ENCODE measurements at places on chromosomes 1 and 21.

GRCh38 chr1:99481391-99481996 lies 164.4 kb upstream of the PALMD start:
- DNase-seq = peak; percentile 74

GRCh38 chr1:156910309-156910782 lies 10.1 kb upstream of the LRRC71 start:
- DNase-seq = peak; percentile 13

- no peak for DNase-seq
These were observed 152.7 kb downstream of the S1PR1 start for GRCh38 chr1:101389547-101389929.

GRCh38 chr1:111631502-111631901 lies 11.9 kb downstream of the RAP1A start:
- no peak for DNase-seq

DNA sequence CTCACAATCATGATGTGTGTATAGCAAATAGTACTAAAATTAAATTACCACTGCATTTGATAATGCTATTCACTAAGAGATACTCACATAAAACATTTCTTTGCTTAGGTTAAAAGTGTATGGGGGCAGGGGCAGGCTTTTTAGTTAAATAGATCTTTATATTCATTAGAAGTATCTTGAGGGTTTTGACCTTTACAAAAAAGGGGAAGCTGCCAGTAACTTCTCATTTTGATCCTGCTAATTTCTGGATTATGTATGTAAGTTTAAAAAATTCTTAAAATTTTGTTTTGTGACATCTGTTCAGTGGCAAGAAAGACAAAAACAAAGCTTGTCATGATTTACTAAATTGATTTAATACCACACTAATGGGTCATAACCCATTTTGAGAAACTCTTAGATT lies 45.8 kb upstream of the S1PR1 start:
- DNase-seq = no peak

GRCh38 chr1:10900251-10900651 lies 103.8 kb upstream of the CASZ1 start:
- no peak for DNase-seq

- DNase-seq = no peak
These were observed 1.0 kb upstream of the FAM89A start for GRCh38 chr1:231040800-231041718.

GRCh38 chr1:177142010-177142409 lies 22.5 kb downstream of the ASTN1 start:
- no peak for DNase-seq

GRCh38 chr1:42214447-42214871 lies 49.9 kb upstream of the GUCA2A start:
- peak; percentile 66 for DNase-seq

- DNase-seq = no peak
These were observed 4.4 kb upstream of the TNFRSF25 start for GRCh38 chr1:6470132-6471085.

- peak; percentile 62 for DNase-seq
These were observed 138.9 kb downstream of the ACTL8 start for GRCh38 chr1:17893891-17894631.

DNA sequence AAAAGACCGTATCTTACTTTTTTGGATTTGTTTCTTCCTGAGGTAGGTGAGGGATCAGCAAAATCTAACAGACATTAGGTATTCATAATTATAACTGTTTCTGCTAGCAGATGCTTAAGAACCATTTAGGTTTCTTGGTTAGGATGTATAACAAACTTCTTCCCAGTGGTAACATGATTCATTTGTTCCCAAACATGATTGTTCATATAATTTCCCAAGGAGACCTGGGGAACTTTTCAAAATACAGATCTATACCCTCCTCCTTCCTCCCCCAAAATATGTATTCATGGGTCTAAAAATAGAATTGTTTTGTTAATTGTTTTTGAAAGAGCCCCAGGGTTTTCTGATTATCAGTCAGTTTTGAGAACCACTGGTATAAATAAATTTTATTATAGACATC lies 228.2 kb downstream of the COP1 start:
- DNase-seq = no peak

GRCh38 chr1:213985209-213986019 lies 2.4 kb upstream of the PROX1 start:
- DNase-seq = no peak

DNA sequence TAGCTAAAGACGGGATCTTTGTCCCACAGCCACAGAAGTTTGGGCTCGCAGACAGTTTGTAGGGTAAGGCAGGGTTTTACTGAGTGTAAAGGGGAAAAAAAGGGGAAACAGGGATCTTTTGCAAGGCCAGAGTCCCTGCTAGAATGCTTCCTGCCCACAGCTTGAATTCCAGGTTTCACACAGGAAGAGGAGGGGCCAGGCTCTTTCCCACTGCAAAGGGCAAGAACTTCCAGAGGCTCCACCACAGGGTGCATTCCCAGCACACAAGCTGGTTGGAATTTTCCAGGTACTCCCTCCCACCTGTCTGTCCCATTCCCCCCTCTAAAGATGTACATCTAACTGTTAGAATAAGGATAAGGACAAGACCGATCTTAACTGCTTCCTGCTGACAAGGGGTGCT lies 1126.9 kb downstream of the KCNT2 start:
- no peak for DNase-seq

DNA sequence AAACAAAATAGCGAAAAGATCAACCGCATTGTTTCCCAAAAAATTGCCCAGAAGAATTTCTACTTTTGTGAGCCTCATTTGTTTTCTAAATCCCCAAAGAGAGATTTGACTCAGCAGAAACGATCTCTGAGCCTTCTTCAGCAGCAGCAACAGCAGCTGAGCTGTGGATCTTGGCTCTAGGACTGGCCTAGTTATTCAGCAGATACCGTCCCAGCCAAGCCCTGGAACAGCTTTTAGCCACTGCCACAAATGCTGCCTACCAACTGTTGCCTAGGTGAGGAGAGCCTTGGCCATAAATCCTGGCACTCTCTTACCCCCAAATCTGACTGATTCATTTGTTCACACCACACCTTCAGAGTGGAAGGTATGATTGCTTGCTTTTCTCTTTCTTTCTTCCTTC lies 320.1 kb downstream of the TGFB2 start:
- no peak for DNase-seq

GRCh38 chr1:59108481-59109317 lies 188.2 kb upstream of the FGGY start:
- no peak for DNase-seq

DNA sequence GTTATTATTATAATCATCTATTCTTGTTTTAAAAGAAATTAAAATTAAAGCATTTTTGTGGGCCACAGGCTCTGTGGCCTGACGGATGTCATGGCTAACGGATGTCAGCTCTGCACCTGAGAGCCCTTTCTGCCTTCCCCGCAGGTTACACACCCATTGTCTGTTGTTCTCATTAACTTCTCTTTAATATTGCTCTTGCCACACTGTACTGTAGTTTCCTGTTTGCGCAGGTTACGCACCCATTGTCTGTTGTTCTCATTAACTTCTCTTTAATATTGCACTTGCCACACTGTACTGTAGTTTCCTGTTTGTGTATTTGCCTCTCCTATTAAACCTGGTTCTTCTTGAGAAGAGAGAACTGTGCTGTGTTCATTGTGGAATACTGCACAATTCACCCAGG lies 294.4 kb upstream of the PLXNA2 start:
- DNase-seq = no peak

DNA sequence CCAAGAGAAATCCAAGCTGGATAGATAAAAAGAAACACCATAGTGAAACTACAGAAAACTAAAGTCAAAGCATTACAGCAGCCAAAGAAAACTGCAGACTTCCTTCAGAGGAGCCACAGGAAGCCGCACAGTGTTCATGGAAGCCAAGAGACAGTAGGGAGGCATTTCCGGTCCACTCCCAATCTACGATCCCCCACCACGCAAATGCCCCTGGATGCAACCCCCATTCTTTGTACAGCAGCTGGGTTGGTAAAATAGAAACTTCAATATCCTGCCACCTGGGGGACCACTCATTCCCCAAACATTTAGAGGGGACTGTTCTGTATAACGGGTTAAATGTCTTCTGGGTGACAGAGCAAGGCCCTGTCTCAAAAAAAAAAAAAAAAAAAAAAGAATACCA lies 43.9 kb upstream of the TSPEAR start:
- DNase-seq = no peak

DNA sequence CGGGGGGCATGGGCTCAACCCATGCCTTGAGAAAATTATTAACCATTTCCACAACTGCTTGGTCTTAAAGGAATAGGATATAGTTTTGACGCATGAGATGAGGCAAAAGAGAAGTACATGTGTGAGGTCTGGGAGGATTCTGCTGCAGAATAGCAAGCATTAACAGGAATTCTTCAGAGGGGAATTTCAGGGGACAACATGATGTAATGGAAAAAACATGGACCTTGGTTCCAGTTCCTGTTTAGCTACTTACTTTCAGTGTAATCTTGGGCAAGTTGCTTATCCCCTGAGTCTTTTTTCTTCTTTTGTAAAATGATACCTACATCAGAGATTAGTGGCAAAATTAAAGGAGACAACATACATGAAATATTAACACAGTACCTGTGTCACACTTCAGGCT lies 85.6 kb downstream of the PRRX1 start:
- DNase-seq = no peak

DNA sequence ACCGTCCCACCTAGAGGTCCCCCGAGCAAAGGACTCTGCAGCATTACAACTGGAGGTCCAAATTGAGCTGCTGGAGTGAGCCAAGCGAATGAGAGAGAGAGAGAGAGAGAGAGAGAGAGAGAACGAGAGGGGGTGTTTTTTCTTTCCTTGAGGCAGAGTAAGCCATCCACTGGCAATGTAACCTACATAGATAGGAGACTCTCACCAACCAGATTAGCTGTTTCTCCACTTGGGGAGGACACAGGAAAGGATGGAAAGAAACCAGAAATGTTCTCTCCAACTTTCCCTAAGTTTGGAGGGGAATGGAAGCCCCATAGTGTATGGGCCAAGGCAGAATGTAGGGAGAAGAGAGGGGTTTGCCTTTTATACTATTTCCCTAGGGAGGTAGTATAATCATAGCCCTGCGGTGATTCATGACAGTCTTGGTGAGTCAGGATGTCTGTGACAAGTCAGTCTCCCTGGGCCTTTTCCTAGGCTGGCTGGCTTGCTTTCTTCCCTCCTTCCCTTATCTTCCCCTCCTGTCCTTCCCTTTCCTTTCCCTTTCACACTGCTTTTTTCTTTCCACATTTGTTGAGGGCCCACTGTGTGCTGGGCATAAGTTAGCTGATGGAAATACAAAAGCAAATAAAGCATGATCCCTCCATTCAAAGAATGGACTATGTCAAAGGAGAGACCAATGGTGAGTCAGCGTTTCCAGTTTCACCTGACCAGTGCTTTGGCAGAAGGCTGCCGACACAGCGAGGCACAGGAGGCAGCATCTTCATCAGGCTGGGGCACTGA lies 7.1 kb downstream of the FNDC7 start:
- DNase-seq = peak; percentile 71

- peak; percentile 12 for DNase-seq
These were observed 5.0 kb downstream of the JMJD4 start for GRCh38 chr1:227729881-227730629.

GRCh38 chr1:59096501-59096900 lies 200.4 kb upstream of the FGGY start:
- DNase-seq = no peak

GRCh38 chr1:6052543-6053205 lies 7.0 kb downstream of the KCNAB2 start:
- peak; percentile 43 for DNase-seq

DNA sequence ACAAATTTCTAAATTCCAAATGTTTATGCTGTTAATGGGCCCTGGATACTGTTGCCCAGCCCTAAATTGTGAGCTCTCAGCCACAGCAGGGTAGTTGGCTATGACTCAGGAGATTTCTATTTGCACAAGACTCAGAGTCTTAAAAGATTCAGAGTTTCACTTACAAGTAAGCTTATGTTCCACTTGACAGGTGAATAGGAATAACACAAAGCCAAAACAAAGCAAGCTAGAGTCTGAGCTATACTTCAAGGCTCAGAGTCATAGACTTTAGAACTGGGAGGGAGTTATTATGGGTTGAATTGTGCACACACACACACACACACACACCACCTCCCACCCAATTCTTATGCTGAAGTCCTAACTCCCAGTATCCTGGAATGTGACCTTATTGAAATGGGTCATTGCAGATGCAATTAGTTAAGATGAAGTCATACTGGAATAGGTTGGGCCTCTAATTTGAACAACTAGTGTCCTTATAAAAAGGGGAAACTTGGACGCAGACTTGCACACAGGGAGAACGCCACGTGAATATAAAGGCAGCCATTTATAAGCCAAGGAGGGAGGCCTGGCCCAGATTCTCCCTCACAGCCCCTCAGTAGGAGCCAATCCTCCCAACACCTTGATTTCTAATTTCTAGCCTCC lies 30.2 kb downstream of the PRDX6 start:
- peak; percentile 100 for DNase-seq

- no peak for DNase-seq
These were observed 365.8 kb upstream of the DPYD start for GRCh38 chr1:98286656-98287055.

DNA sequence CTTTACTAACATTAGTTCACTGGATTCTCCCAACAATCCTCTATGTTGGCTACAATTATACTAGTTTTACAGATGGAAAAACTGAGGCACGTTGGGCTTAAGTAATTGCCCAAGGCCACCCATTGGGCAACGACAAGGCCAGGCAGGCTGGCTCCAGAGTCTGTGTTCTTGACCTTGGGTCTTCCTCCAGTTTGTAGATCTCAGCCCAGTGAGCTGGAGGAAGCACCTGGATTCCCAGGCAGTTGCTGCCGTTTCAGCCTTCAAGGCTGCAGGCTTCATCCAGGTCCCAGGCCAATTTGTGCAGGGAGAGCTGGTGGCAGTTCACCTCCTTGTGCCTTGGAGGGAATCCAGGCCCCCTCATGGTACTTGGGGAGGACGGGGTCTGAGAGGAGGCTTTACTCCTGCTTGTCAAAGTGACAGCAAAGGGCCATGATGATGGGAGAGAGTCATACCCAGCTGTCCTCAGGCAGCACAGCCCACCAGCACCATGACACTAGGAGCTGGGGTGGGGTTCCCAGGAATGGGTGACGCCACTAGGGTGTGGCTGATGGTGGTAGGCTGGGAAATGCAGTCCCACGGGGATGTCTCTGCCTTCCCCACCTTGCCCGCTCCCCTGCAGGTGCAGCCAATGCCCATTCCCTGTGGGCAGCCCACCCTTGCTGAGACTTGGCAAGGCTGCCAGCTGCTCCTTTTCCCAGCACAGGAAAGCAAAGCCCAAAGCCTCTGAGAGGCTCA lies 27.1 kb downstream of the PKP1 start:
- no peak for DNase-seq

GRCh38 chr1:1669468-1670440 lies 10.9 kb upstream of the CDK11B start:
- DNase-seq = no peak

GRCh38 chr1:224639426-224639975 lies 23.4 kb downstream of the CNIH3 start:
- no peak for DNase-seq

GRCh38 chr1:54850737-54851136 lies 36.3 kb downstream of the DHCR24 start:
- DNase-seq = peak; percentile 69
